AG09309 (cell line): ENCODE measurements at places on chromosomes 7 and 10.

- DNase-seq: no peak
Measured at GRCh38 chr10:114283535-114284234, 44.6 kb downstream of the VWA2 start.

DNA sequence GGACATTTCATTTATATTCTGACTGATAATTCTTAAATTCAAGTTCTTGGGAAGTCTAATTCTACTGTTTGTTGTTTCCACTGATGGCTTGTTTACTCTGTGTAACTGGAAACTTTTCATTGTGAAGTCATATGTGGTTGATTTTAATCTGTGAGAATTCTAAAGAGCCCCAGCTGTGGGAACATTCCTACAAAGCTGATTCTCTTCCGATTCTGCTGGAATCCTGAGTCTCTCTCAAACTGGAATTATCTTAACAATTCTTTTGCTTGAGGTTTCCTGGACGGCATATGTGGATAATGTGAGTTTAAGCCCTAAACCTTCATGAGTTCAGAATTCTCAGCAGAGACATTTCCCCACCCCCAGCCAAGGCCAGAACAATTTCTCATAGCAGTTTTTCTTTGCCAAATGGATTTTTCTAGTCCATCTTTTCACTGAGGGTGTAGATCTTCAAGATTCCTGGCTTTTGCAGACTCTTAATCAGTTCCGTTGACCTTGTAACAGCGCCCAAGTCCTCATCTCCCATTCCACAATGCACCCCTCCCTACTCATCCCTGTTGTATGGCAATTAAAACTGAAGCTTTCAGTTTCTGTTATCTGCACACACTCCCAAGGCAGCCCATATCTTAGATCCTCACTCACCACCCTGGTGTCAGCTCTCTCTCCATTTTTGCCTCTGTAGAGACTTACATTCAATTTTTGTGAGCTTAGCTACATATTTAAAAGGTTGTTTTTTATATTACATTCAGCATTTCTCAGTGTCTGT is 37.6 kb downstream of the GRM8 start:
- DNase-seq: no peak

- peak; percentile 33 for DNase-seq
Measured at GRCh38 chr7:23055582-23056178, 41.8 kb upstream of the HYCC1 start.

- no peak for DNase-seq
Measured at GRCh38 chr7:104723001-104723400, 291.0 kb upstream of the KMT2E start.

- DNase-seq: no peak
Measured at GRCh38 chr7:936386-937054, 18.0 kb downstream of the ADAP1 start.

GRCh38 chr7:123275036-123275753 is 75.4 kb upstream of the SLC13A1 start:
- DNase-seq: no peak

DNA sequence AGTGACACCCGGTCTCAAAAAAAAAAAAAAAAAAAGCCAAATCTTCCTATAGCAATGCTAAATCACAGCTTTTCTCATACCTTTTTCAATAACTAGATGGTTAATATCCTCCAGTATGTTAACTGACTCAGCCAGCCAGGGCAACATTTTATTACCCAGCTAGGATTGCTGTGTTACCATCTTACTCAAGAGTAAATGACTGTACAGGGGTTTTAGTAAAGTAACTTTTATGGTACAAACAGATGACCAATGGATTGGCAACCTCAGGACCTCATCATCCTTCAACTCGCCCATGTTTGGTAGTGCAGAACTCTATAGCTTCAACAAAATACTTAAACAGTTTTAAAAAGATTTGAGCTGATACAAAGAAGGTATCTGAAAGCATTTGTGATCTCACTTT is 59.5 kb downstream of the HBP1 start:
- no peak for DNase-seq

DNA sequence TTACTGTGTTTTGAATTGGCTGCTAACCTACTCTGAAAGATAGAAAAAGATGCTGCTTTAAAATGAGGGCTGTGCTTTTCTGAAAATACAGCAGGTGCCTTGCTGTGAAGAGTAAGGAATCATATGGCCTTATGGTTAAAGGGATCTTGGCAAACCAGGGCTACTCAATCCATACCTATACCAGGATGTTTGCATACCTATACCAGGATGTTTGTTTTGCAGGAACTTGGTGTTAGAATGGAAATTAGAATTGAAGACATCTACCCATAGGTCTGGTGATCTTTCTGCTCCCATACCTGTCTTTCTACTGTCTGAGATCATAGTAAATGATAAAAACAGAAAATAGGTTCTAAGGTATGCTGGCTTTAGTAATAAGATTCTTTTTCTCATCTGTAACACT is 200.2 kb upstream of the C7orf33 start:
- DNase-seq: no peak

DNA sequence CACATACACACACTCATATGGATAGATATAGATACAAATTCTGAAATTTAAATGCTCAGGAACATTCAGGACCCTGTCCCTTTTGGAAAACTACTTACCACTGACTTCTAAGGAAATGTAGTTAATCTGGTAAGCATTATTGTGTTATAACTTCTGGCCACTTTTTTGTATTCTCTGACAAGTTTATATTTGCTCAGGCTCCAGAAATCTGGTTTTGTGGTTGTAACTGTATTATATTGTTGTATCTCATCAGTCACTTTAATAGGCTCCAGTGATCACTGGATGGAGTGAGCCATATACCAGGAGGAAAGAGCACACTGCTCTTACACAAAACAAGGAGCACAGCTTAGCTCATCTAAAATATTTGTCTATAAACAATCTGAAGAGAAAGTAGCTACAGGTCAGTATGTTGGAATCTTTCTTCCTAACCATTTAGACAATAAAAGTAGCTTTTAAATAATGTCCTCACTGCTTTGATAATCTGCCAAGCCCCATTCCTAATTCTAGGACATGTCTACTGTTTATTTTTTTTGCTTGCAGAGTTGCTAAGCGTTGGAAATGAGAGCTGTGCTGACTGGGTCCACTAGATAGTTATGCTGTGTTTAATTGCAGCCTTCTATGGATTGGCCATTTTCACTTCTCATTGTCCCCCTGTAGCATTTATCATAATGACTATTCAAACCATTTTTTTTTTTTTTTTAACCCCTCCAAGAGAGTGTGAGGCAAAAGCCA is 43.8 kb downstream of the SMNDC1 start:
- DNase-seq: no peak

GRCh38 chr7:128917122-128917521 is 6.6 kb upstream of the KCP start:
- no peak for DNase-seq
